NCI-H187 treated with DMSO at 0.1 percent for 48 hours (cell line): ENCODE measurements at places on chromosomes 7 and 10.

DNA sequence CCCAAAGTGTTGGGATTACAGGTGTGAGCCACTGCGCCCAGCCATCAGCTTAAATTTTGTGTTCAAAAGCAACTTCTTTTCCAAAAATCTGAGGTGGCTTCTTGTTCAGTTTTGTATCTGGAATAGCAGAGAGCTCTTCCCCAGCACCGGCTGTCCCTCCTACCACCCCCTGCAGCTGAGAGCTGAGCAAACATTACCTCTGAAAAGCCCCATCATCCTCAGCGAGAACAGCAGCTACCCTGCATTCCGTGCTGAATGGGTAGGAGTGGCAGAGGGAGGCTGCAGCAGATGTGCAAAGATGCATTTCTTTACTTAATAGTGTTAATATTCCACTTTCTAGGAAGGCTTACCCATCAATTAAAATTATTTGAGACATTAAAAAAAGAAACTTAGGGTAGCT lies 31.8 kb downstream of the CCM2 start:
- DNase-seq: no peak

DNA sequence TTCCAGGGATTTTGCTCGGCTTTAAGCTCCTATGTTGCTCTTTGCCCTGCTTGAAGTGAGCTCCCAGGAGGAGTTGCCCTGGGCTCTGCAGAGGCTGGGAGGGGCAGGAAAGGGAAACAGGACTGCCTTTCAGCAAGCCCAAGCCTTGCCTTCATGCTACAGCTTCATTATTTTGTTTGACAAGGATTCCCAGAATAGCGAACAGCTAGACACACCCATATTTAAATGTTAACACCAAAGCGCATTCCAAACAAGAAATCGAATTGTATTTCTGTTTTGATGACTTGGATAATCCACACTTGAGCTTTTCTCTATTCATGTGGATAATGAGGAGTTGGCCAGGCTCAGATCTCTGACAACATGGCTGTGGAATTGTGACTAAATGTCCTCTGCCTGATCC lies 6.3 kb downstream of the KIAA1217 start:
- DNase-seq: no peak

- DNase-seq: no peak
Measured at GRCh38 chr10:15829495-15829894, 30.8 kb downstream of the MINDY3 start.

DNA sequence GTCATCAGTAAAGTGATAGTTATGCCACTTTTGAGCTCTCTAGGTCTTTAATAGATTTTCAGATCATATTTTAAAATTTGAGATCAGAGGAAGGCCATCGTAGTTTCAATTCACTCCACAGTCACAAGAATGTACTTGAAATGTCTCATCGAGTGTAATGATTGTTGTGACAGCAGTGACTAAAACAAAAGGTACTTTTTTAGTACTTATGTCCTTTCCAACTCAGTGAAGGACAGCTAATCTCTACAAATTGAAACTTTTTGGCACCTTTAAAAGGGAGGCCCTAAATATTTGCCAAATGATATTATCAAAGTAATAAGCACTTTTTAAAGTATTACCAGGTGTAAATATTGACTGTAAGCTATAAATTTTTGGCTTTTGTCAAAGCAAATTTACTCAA lies 702.9 kb upstream of the GRM3 start:
- DNase-seq: no peak

- no peak for DNase-seq
Measured at GRCh38 chr7:138890499-138891445, 90.4 kb downstream of the KIAA1549 start.

- no peak for DNase-seq
Measured at GRCh38 chr10:93435621-93436397, 46.3 kb downstream of the MYOF start.

- no peak for DNase-seq
Measured at GRCh38 chr7:94274828-94275227, 119.9 kb upstream of the COL1A2 start.

DNA sequence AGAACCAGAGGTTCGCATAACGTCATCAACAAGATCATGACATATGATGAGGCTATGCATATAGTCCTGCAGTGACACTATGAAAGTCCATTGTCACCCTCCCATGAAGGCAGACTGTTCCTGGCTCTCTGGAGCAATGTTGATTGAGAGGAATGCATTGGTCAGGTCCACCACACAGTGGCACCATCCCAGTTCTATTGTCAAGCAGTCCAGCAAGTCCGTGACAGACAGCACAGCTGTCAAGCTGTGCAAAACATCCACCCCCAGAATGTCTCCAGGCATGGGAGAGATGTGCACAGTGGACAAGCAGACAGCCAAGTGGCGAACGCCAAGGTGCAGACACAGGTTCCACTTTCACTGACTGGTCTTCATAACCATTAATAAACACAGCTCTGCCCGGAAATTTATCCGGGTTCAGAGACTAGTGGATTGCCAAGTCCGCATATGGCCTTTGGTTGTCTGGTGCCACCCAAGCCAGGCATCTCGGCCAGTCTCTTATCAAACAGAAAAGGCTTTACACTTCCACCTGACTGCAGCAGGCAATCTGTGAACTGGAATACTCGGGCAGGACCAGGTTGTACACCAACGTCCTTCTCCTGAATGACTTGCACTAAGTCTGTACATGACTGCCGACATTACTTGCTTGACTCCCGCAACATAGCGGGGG lies 7.2 kb downstream of the RNF133 start:
- DNase-seq: no peak

GRCh38 chr7:11207565-11207964 lies 233.9 kb downstream of the PHF14 start:
- no peak for DNase-seq

DNA sequence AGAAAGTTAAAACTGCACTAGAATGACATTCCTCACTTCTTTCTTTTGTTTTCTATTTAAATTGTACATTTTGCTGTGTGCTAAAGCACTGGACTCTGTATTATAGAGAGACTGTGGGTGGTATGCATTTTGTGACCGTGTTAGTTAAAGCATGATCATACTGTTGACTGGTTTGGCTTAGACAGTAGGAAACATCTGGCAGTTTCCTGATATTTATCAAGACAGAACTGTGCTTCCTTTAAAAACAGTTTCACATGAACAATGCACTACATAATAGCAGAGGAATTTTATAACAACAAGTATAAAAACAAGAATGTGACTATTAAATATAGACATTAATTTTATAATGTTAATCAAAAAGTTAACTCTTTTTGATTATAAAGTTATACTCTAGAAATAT lies 23.1 kb downstream of the GNG11 start:
- DNase-seq: no peak

GRCh38 chr7:83794829-83795228 lies 145.9 kb upstream of the SEMA3E start:
- DNase-seq: no peak

DNA sequence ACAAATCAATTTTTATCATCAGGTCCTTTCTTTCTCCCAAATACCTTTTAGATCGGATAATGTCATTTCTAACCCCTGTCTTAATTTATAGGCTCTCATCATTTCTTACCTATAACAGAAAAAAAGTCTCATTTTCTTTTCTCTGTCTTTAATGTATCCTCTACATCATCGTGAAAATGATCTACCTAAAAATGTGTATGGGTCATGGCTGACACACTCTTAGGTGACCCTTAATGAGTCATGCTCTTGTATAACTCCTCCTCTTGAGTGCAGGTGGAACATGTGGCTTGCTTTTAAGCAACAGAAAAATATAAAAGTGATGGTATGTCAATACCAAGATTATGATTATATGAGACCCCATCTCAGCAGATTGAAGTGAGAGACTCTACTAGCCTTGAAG lies 139.4 kb downstream of the SEMA3C start:
- no peak for DNase-seq
